Nucleus accumbens (tissue), 56 donors: ENCODE measurements at places on chromosomes 12 and 14.

DNA sequence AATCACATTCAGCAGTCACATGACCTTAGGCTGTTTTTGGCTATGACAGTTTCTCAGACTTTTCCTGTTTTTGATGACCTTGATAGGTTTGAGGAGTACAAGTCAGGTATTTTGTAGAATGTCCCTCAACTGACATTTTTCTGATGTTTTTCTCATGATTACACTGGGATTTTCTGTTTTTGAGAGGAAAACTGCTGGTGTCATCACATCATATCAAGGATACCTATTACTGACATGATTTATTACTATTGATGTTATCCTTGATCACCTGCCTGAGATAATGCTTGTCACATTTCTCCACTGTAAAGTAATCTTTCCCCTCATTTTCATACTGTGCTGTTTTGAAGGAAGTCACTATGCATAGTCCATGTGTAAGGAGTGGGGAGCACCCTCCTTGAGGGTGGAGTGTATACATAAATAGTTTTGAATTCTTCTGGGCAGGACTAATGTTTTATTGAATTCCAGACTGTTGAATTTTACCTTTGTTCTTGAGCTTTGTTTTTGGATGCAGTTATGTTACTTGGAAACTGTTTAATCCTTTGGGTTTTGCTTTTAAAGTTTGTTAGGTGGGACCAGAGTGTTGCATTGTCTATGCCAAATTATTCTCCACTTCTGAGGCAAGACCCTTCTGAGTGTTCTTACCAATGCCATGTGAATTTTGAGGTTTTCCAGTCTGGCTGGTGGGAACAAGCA lies 444.5 kb upstream of the FAR2 start:
- DNase-seq: no peak

DNA sequence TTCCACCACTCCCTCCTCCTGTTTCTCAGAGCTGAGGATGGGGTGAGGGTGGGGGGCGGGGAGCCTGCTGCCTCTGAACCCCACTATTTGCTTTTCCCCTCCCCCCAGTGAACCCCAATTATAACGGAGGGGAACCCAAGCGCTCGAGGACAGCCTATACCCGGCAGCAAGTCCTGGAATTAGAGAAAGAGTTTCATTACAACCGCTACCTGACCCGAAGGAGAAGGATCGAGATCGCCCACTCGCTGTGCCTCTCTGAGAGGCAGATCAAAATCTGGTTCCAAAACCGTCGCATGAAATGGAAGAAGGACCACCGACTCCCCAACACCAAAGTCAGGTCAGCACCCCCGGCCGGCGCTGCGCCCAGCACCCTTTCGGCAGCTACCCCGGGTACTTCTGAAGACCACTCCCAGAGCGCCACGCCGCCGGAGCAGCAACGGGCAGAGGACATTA lies 1.1 kb downstream of the HOXC4 start:
- no peak for DNase-seq

GRCh38 chr14:21723431-21724045 lies 49.9 kb upstream of the OR4E1 start:
- no peak for DNase-seq

DNA sequence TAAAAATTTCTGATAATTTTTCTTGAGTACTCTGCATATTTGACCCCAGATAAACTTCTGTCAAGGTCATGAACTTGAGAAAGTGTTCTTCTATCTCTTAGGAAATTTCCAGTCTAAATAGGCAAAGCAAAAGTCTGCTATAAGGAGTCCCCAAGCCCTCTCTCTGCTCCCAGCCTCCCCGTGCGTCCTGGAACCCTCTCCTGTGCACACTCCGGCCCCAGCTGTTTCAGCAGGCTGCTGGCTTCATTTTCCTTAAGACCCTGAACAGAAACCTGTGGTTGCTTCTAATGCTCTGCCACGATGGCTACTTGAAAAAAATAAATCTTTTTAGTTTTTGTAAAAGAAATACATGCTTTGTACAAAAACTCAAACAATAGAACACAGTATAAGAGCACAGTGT lies 14.7 kb downstream of the KRT2 start:
- DNase-seq: no peak

DNA sequence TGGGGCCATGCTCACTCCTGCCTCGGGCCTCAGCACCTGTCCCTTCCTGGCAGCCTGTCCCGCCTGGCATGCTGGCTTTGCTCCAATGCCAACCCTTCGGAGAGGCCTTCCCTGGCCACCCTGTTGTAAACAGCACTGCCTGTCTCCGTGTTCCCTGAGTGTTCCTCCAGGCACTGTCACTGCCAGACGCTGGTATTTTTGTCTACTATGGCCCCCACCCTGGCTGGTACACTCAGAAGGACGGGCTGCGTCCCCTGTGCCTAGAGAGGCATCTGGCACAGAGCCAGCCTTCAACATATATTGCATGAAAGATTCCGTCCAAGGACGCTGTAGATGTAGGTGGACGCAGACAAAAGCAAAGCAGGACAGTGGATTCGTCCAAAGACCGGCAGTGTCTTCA lies 2.7 kb upstream of the ASPG start:
- DNase-seq: no peak

DNA sequence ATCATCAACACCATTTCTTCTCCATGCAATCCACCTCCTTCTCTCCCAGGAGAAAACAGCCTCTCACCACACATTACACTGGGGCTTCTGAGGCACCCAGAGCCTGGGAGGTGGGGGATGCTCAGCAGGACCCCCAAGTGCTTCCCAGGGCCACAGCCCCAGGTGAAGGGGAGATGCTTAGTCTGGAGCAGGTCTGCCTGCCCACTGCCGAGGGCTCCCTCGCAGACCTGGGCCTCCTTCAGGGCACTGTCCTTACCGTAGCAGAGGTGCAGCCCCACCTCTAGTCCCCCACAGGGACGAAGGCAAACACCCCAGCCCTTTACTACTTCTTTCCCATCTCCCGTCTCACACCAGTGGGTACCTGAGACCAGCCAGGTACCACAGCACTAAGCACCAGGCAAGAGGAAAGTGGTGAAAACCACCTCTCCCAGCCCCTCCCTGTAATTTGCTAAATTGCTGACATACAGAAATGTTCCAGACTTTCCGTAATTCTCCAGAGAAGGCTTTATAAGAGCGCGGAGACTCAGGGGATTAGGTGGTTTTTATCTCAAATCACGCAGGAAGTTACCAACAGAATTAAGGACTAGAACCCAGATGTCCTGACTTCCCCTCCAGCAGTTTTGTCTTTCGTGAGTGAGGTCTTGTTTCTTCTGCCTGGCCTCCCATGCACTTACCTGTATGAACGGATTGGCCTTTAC lies 59.0 kb downstream of the PLEKHG3 start:
- no peak for DNase-seq

DNA sequence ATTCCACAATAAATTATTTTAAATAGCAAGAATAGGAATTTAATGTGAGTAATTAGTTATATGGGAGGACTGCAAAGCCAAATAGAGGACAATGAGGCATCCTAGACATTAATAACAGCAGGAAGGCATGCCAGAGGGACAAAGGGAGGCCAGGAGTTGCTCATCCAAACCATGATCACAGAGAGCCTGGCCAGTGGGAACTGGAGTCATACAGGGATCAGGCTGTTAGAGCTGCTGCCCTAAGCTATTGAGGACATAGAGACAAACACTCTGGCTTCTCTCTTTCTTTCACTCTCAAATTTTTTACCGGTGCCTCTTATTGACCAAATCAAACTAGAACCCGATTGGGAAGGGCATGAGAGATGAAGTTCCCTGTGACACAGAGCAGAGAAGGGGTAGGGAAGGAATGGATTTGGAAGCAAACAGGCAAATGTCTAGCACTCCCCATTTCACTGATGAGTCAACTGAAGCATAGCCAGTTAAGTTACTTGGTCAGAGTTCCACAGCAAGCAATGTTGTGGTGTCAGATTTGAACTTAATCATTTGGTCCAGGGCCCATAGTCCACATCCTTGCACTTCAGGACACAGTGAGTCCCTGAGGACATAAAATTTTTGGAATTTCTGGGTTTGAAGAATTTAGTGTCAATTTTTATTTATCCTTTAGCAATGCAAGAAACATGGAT lies 17.9 kb upstream of the CFAP54 start:
- no peak for DNase-seq

- DNase-seq: no peak
Measured at GRCh38 chr12:123942238-123942653, 30.4 kb downstream of the CCDC92 start.

DNA sequence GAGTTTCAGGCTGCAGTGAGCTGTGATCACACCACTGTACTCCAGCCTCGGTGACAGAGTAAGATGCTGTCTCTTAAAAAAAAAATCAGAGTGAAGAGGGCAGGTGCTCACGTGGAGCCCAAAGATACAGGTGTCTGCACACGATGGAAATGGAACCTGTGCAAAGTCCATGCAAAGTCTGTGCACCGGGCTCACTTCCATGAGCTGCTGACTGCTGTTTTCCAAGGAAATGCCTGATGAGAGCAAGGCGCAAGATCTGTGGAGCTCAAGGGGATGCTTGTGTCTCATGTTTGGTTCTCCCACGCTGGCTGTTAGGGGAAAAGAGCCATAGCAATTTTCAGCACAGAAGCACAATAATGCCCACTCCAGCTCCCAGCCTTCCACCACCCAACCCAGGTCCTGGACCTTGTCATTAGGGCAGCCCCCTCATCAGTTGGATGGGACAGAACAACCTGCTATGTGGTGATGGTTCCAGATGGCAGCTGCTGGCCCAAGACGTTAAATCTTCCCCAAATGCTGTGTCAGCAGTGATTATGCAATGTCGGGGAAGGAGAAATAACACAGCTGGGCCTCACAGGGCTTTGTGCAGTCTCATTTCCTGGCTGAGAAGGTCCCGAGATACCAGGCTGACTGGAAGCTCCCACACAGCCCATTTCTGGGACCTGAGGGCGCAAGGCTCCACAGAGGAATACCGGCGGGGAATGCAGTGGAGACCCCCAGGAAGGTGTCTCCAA lies 27.9 kb upstream of the DICER1 start:
- DNase-seq: no peak

- DNase-seq: no peak
Measured at GRCh38 chr14:64602826-64603225, 53.1 kb downstream of the PPP1R36 start.

GRCh38 chr12:14482886-14483285 lies 84.8 kb downstream of the PLBD1 start:
- DNase-seq: no peak

- no peak for DNase-seq
Measured at GRCh38 chr12:8834230-8834629, 11.8 kb downstream of the A2ML1 start.

GRCh38 chr12:34595749-34596733 lies 573.7 kb downstream of the ALG10 start:
- no peak for DNase-seq

- DNase-seq: no peak
Measured at GRCh38 chr12:47767216-47767724, 5.8 kb upstream of the SLC48A1 start.

- DNase-seq: no peak
Measured at GRCh38 chr12:57816855-57817151, 1.7 kb downstream of the AVIL start.

- no peak for DNase-seq
Measured at GRCh38 chr14:69282448-69282847, 22.5 kb downstream of the GALNT16 start.

DNA sequence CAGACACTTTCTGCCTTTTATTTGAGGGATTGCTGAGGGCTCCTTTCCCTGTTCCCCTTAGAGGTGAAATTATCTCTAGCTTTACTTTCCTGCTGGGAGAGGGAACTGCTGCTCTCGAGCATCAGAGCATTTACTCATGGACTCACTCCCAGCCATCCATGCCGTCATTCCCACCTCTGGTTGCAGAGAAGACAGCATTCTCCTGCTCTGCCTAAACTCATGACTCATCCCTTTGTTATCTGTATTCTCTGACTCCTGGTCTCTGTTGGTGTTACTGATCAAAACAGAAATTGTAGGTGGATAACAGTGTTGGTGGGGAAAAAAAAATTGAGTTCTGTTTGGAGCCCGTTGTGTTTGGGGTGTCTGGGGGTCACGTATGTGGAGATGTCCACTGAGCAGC lies 159.3 kb downstream of the TTC8 start:
- DNase-seq: no peak

DNA sequence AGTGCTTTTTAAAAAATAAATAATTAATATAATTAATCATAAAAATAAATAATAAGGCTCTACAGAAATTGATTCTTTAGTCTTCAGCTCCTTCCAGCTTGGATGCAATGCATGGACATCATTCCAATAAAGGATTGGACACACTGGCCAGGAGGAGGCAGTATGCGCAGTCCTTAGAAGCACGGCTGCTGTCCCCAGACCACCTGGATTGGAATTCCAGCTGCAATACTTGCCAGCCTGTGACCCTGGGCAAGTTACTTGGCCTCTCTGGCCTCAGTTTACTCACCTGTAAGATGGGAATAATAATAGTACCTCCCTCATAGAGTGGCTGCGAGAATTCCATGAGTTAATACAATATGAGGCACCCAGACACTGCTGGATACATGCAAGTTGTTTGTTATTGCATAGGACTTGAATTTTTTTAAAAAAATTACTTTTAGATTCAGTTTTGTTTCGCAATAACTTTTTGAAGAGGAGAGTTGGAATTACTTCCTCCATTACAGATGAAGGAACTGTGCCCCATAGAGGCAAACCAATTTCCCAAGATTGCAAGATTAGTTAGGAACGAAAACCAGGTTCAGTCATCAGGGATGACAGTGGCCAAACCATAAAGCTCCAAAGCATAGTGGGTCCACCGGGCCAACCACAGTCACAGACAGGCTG lies 12.2 kb downstream of the RPH3A start:
- no peak for DNase-seq

DNA sequence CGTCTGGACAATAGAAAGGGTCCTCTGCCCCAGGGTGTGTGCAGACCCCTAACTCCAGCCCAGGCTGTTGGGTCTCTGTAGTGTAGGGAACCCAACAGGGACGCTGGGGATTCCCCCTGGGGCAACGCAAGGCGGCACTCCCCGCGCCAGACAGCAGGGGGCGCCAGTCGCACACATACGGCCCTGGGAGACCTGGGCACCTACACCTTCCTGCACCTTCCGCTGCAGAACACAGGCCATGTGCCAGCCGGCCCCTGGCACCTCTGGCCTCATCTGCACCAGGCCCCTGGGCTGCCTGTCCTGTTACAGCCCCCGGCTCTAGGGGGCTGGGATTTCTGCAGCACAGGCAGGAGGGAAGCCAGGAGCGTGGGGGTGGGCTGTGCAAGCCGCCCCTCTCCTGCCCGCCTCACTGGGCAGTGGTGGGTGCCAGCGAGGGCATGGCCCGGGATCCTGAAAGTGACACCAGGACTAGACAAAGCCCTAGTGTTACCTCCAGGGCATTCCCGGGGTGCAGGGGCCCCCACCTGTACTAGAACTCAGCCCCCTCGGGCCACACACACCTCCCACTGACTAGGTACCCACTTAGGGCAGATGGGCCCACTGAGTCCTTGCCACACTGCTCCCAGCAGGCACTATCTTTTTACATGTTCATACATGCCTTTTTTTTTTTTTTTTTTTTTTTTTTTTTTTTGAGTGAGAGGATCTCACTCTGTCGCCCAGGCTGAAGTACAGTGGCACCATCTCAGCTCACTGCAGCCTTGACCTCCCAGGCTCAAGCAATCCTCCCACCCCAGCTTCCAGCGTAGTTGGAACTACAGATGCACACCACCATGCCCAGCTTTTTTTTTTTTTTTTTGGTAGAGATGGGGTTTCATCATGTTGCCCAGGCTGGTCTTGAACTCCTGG lies 37.5 kb downstream of the CCNK start:
- no peak for DNase-seq
